ENCODE measurements at places on chromosomes 6 and 20.

- no peak for DNase-seq
Measured at GRCh38 chr6:149006671-149007070, 259.8 kb downstream of the UST start.

- DNase-seq: no peak
Measured at GRCh38 chr6:63426844-63427243, 107.1 kb upstream of the LGSN start.

GRCh38 chr6:170260686-170261085 lies 30.2 kb downstream of the DLL1 start:
- DNase-seq: peak; percentile 2

DNA sequence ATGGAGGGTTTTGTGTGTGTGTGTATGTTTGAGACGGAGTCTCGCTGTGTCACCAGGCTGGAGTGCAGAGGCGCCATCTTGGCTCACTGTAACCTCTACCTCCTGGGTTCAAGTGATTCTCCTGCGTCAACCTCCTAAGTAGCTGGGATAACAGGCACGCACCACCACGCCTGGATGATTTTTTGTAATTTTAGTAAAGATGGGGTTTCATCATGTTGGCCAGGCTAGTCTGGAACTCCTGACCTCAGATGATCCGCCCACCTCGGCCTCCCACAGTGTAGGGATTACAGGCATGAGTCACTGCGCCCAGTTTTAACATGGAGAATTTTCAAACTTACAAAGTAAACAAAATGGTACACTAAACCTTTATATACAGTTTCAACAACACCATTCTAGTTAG lies 22.8 kb downstream of the AMD1 start:
- DNase-seq: no peak

GRCh38 chr6:111157412-111157811 lies 70.1 kb downstream of the SLC16A10 start:
- no peak for DNase-seq

DNA sequence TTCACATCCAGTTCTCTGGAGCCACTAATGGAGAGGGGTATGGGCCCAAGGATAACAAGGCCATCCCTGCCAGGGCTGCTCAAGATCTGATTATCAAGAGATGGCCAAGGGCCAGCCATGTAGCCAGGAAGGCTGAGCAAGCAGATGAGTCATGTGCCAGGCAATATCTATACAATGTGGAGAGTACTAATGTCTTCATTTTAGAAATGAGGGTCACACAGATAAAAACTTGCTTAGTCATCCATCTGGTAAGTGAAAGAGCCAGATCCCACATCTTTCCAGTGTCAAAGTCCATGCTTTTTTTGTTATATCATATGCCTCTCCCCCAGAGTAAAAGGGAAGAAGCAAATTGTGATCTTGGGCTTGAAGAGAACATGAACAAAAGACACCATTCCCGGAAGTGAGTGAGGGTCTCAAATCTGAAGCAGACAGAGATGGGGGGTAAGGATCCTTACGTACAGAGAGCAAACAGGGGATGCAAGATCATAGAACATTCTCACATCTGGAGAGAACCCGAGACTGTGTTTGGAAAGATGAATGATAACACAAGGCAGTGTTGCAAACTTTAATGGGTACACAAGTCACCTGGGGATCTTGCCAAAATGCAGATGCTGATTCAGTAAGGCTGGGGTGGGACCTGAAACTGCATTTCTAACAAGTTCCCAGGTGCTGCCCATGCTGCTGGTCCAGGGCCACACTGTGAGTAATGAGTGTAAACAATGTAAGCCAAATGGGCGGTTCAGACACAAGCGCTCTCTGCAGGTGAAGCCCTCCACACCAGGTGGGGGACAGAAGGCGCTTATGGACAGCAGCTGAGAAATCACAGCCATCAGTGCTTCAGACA lies 20.0 kb upstream of the GSTA3 start:
- peak; percentile 89 for DNase-seq

All from LoVo (cell line).